ENCODE measurements at places on chromosomes 4 and X.

- peak; percentile 17 for DNase-seq
Observed at GRCh38 chr4:123783151-123783790, 386.7 kb downstream of the SPRY1 start.

DNA sequence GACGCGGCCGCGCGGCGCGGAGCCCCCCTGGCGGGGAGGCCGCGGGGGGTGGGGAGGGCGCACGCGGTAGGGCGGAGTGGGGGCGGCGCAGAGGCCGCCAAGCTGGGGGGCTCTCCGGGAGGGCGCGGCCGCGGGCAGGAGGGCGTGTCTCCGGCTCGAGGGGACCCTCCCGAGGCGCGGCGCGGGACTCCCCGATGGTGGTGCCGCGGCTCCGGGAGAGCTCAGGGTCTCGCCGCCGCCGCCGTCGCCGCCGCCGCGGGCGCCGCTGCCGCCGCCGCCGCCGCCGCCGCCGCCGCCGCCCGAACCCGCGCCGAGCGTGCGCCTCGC, 165 bp upstream of the PTCHD1 start:
- DNase-seq = no peak

- no peak for DNase-seq
Observed at GRCh38 chr4:6194458-6195195, 5.7 kb downstream of the JAKMIP1 start.

GRCh38 chr4:148955564-148956297, 513.5 kb upstream of the NR3C2 start:
- DNase-seq = no peak

GRCh38 chr4:124212815-124213630, 499.5 kb downstream of the ANKRD50 start:
- DNase-seq = peak; percentile 77

- DNase-seq = no peak
Observed at GRCh38 chrX:49988143-49988542, 65.7 kb downstream of the CLCN5 start.

DNA sequence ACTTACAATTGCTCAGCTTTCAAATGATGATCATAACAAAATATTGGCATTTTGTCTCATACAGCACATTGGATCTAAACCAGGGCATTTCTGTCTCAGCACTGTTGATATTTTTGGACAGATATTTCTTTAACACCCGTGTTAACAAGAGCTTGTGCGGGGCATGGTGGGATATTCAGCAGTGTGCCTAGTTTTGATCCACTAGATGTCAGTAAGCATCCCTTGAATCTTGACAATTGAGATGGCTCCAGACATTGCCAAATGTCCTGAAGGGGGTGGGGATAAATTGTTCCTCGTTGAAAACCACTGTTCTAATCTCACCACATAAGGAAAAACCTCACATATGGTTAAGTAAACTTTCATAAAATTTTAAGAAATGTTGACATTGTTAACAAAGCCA, 806.3 kb downstream of the STIM2 start:
- no peak for DNase-seq

DNA sequence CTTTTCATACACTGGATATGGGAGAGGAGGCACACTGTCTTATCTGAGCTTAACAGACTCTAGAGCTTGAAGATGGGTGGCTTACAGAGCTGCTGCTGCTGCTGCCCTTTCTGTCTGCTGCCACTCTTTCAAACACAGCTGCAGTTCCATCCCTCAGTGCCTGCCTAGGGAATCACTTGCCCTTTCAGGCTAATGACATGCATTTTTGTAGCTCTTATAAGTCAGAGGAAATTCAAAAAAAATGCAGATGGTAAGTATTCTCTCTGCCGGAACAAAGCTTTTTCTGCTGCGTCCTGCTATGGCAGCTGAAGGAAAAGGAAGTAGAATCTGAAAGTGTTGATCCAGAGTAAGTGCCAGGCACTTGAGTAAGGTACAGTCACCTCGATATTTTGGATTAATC, 460.4 kb upstream of the DIAPH2 start:
- no peak for DNase-seq

DNA sequence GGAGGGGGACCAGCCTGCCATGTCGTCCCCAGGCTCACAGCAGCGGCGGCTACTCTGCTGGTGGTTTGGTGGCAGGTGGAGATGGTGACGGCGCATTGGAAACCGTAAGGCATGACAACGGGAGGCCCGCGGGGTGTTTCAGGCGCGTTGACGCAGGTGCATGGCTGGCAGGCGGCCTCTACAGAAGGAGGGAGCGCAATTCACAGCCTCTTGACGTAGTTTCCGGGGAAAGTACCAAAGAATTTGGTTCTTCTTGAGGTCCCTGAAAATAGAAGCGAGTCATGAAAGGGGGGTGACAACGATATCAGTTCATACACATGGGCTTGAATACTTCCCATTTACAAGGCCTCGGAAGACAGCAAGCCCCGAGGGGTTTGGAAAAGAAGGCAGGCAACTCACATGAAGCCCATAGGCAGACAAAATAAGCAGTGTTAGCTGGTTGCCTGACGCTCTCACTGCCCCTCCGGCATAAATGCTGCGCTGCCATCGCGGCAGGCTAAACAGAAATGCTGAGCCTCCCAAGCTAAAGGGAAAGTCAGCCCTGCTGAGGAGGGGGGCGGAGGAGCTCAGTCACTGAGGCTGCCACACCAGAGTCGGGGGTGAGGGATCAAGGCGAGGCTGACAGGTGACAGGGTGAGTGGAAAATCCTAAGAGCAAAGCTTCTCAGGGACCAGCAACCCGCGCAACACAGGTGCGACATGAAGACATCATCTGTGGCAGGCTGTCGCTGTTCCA, 52.3 kb upstream of the PDLIM3 start:
- DNase-seq = peak; percentile 82
